ENCODE measurements at places on chromosomes 5 and 9.

DNA sequence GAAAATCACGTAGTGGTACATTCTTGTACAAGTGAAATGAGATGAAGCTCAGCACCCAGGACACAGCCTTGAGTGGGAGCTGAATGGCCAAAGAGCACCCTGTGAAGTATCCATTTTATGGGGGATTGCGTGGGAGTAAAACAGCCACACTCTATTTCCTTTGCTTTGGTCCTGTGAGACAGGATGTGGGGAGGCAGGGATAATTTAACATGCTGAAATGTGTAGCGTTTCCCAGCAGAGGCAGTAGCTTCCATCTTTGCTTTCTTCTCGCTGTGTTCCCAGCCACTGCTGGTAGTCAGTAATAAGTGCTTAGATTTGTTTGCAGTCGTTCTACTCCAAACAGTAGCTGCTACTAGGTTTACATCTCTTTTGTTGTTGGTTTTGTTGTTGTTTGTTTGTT is 4.4 kb downstream of the IL31RA start:
- DNase-seq = no peak

- no peak for DNase-seq
Measured at GRCh38 chr5:16152601-16153568, 26.7 kb downstream of the MARCHF11 start.

DNA sequence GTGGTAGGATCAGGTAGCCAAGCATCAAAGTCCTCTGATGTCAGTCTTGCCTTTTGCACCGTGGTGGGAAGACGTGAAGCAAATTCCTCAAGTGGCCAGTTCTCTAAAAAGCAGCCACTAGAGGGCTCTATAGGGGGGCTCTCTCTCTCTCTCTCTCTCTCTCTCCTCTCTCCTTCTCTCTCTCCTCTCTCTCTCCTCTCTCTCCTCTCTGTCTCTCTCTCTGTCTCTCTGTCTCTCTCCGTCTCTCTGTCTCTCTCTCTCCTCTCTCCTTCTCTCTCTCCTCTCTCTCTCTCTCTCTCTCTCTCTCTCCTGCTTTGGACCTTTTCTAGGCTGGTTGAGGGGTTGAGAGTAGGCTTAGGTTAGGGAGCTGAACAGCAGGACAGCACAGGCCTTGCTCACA is 13.9 kb upstream of the OSMR start:
- DNase-seq = no peak

DNA sequence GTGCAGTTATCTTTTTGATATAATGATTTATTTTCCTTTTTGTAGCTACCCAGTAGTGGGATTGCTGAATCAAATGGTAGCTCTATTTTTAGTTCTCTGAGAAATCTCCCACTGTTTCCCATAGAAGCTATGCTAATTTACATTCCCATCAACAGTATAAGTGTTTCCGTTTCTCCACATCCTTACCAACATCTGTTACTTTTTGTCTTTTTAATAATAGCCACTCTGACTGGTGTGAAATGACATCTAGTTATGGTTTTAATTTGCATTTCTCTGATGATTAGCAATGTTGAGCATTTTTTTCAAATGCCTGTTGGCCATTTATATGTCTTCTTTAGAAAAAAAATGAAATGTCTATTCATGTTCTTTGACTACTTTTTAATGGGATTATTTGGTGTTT is 94.7 kb downstream of the SERINC5 start:
- DNase-seq = no peak

DNA sequence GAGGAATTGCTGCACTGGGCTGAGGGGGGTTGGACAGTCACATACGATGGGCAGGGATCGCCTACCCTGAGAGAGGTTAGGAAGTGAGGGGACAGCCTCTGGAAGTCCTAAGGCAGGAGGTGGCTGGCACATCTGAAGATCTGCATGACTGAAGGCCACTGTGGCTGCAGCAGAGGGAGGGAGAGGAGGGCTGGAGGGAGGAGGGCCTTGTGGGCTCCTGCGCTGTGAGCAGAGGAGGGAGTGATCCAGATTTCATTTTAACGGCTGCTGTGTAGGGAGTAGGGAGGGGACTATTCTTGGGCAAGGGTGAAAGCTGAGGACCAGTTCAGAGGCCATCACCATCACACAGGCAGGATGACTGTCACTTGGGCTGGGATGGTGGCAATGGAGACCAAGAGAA is 7.1 kb downstream of the EIF4E1B start:
- DNase-seq = no peak

- no peak for DNase-seq
Measured at GRCh38 chr9:126093771-126094170, 232.9 kb upstream of the MVB12B start.

- DNase-seq = no peak
Measured at GRCh38 chr5:1648806-1649205, 125.0 kb upstream of the LPCAT1 start.

GRCh38 chr5:140298183-140298601 is 4.7 kb downstream of the PFDN1 start:
- DNase-seq = no peak

- DNase-seq = no peak
Measured at GRCh38 chr5:167835146-167835545, 456.3 kb upstream of the WWC1 start.

DNA sequence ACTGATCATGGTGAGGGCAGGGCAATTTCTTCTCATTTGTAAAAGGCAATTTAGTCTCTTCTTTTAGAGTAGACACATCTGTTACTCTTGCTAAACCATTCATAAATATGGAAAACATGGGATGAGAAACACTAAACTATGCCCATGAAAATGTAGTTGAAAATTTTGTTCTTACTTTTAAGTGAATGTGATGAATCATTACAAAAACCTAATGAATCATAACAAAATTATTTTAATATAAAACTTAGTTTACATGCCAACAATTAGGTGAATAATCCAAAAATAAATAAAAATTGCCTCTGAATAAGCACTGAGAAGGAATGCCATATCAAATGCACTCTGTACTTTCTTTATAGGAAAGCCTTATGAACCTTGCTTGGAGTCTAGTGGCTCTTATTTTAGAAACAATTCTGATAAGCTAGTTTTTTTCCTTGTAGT is 297.7 kb upstream of the EFNA5 start:
- no peak for DNase-seq

DNA sequence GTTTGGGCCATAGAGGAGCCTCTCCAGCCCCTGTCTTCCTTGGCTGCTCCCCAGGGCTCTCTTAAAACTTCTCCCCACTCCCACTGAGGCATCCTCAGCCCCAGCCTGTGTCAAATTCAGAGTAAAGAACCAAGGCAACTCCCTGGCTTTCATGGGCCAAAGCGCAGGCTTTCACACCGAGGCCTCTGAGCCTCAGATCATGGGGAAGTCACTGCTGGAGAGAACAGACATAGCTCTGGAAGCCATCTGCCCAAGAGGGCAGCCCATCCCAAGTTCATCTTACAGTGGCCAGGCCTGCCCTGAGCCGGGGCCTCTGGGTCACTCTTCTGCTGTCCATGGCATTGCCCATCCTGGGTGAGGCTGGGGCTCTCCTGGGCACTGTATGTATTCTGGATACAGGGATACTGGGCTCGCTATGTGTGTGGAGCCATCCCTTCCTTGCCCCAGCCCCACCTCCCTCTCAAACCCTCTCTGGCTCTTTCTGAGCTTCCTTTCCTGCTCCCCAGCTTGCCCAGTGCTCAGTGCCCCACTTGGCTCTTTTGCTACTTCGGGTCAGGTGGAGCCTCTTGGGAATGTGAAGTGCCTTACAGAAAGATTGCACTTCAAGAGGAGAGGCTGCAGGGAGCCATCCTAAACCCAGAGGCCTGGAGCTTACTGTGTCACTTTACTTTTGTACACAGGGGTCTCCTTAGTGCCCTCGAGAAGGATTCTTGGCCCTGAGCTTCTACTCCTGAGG is 33.0 kb downstream of the TGFBI start:
- DNase-seq = no peak

GRCh38 chr9:8019636-8020035 is 220.1 kb upstream of the DMAC1 start:
- no peak for DNase-seq

DNA sequence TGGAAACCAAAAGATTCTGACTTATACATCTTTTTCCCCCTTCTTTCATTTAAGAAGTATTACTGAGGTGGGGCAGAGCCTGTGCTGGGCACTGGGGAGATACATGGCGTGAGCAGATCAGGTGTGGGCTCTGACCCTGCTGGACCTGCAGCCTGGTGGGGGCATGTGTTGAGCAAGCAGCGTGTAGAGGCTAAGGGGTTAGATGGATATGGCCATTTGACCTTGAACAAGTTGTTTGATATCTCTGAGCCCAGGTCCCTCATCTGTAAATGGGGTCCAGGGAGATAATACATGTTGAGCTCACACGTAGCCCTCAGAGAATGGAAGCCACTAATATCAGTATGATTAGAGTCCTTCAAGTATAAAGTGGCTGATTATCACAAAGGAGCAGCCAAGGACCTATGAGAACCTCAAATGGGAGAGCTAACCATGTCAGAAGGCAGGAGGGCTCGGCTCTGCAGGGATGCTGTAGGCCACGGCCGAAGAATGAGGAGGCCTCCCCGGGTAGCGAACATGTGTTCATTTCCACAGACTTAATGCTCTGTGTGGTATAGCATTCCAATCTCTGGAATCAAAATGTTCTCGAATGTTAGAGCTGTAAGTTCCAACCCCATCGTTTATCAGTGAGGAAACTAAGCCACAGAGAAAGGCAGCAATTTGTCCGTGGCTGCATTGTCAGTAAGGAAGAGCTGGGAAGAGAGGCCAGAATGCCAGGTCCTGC is 15.4 kb upstream of the ANGPTL2 start:
- no peak for DNase-seq

DNA sequence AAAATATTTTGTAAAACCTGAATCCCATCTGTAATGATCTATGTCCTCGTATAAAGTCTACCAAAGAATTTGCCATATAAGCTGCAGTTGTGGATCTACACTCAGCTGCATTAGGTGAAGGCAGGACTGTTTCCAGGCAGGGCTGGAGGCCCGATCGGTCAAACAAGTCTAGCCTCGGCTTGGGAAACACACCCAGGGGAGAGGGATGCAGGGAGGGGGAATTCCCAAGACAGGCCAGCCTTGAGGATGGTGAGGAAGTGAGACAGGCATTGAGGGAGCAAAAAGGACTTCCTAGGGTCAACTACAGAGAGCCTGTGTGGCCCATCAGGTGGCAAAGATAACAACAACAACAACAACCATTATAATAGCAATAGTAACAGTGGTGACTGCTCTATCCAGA is 174.1 kb upstream of the FSTL4 start:
- no peak for DNase-seq

DNA sequence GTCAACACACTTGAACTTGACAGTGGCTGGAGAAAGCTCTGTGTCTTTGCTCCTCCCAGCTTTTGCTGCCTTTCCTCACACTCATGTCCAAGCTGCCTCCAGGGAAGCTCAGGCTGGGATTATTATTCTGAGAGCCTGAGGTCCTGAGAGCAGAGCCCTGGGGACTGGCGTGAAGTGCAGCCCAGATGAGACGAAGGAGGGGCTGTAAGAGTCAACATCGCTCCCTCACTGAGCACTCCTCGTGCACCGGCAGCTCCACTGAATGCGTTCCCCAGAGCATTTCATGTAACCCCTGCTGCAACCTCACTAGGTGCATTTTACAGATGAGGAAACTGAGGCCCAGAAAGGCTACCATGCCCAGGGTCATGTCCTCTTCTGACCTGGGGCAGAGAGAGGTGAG is 63.5 kb upstream of the PHYKPL start:
- DNase-seq = no peak

DNA sequence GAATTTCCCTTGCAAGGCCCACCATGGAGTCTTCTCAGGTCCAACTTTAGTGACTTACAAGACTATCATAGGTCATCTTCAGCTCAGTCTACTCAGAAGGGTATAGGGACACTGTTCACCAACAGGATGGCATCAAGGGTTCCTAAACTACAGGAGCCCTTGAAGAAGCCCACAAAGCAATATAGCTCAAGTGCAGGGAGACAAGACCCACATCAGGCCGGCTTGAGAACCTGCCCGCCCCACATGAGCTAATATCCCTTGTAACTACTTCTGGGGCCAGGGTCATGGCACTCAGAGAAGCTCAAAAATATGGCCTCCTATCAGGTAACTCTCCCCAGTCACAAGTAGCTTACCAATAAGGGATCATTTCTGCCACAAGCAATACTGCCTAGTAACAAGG is 249.9 kb downstream of the CDK5RAP2 start:
- no peak for DNase-seq

DNA sequence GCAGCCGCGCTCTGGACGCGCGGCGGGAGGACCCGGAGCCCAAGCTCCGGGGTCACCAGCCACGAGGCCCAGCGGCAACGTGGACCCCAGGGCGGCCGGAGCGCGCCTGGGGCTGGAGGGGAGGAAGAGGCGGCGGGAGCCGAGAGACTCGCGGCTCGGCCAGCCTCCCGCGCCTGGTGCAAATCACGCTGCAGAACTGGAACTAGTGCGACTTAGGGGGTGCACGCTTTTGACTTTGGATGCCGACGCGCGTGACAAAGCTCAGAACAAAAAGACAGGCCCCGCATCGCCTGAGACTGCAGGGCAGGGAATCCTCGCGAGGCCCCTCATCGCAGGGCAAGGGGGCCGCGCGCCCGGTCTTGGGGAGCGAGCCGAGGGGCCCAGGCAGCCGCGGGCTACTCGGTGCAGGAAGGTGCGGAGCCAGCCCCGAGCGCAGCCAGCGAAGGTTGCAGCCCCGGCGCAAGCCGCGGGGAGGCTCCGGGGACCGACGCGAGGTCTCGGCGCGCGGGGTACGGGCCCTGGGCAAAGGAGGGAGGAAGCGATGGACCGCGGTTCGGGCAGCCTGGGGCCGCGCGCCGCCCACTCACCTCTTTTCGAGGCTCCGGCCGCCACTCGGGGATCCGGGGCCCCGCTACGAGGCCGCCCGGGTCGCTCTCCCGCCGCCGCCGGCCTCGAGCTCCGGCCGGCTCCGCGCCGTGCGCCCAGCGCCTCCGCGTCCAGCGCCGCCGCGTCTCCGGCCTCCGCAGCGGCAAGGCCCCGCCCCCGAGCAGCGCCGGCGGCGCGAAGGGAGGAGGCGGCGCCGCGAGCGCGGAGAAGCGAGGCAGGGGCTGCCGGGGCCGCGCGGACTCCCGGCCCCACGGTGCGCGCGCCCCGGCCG is at the start of gene GOLM1:
TSS of gene GOLM1 (minus strand) at position 735 of the 877 bp plus-strand sequence. CDS start 20,238 bp downstream, outside the sequence.
- no peak for DNase-seq

GRCh38 chr5:67147760-67148159 is 48.8 kb downstream of the CD180 start:
- no peak for DNase-seq

DNA sequence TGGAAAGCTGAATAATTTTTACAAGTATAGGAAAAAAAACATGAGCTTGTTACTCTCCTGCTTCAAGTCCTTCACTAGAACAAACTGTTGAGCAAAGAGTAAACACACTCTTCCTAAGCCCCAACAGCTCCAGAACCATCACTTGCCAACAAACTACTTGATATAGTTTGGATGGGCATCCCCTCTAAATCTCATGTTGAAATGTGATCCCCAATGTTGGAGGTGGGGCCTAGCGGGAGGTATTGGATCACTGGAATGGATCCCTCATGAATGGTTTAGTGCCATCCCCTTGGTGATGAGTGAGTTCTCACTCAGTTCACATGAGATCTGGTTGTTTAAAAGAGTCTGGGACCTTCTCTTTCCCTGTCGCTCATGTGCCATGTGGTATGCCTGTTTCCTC is 82.8 kb downstream of the PLPP1 start:
- DNase-seq = no peak

DNA sequence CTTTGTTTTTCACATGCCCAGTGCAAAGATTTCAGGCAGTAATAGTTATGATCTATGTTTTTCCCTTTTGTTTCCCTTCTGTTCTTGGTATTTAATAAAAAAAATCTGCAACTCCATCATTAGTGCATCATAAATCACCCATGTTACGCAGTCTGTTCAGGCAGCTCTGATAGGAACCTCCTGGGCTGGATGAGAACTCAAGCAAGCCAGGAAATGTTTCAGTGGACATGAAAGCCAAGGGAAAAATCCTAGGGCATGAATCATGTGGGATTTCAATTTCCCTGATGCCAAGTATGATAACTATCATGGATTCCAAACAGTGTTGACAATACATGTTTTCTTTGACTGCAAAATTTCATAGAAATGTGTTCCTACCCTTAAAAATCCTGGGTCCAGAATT is 119.7 kb upstream of the TARS1 start:
- no peak for DNase-seq
